ENCODE measurements at places on chromosomes 1 and 21. TPM values are rescaled to one million over a fixed set of nuclear protein-coding genes. Genes with fewer than 3 reads are reported as not detected.

Gene CYP4A22
- polyA plus RNA-seq: 0.07 TPM

Gene LAMB3
- 0.95 TPM for polyA plus RNA-seq

Gene PLEKHA6
- 4.8 TPM for polyA plus RNA-seq

Gene CYP4B1
- 0.08 TPM for polyA plus RNA-seq

Gene SH2D1B
- polyA plus RNA-seq: 0.21 TPM

Gene HLX
- 25.9 TPM for polyA plus RNA-seq

Gene WNT2B
- 5.3 TPM for polyA plus RNA-seq

Gene PEX10
- 20.1 TPM for polyA plus RNA-seq

Gene OBSCN
- 401 TPM for polyA plus RNA-seq

Gene VANGL2
- 6.8 TPM for polyA plus RNA-seq

Gene HSD11B1
- not detected for polyA plus RNA-seq

Gene MMP23B
- polyA plus RNA-seq: 41.8 TPM

Gene CFAP45
- polyA plus RNA-seq: 0.54 TPM

Gene SLFNL1
- 0.90 TPM for polyA plus RNA-seq

Gene CBR3
- polyA plus RNA-seq: 3.9 TPM

Gene SPRR2F
- polyA plus RNA-seq: not detected
